Aorta (tissue), 5 donors: ENCODE measurements at places on chromosomes 5 and 9. TPM values are rescaled to one million over a fixed set of nuclear protein-coding genes. Genes with fewer than 3 reads are reported as not detected.

NIPAL4 gene
- 0.55 TPM for total RNA-seq

SELENOP gene
- total RNA-seq, result 219 TPM

PMPCA gene
- total RNA-seq, result 31.2 TPM

ANKRD55 gene
- total RNA-seq, result 0.32 TPM

GPR150 gene
- total RNA-seq, result 0.23 TPM

TEX48 gene
- not detected for total RNA-seq

IFT74 gene
- total RNA-seq, result 13.2 TPM

STPG3 gene
- total RNA-seq, result not detected

CDKN2B gene
- 4.5 TPM for total RNA-seq

GABRA1 gene
- total RNA-seq, result not detected

IL9 gene
- not detected for total RNA-seq

PRDM12 gene
- total RNA-seq, result not detected

NOXA1 gene
- total RNA-seq, result 8.5 TPM

OTP gene
- not detected for total RNA-seq

SPATA31D4 gene
- not detected for total RNA-seq

PCDHGA1 gene
- 0.91 TPM for total RNA-seq

ENTREP1 gene
- 2.8 TPM for total RNA-seq

DMGDH gene
- total RNA-seq, result 5.2 TPM

CCDC127 gene
- 6.7 TPM for total RNA-seq

DDX4 gene
- total RNA-seq, result not detected

ELOVL7 gene
- total RNA-seq, result 5.4 TPM

ADAMTS19 gene
- 0.30 TPM for total RNA-seq

CDH9 gene
- not detected for total RNA-seq

GHR gene
- 10.9 TPM for total RNA-seq

SPINK6 gene
- not detected for total RNA-seq

NR5A1 gene
- total RNA-seq, result not detected

PGM5 gene
- total RNA-seq, result 118 TPM

OLFM1 gene
- total RNA-seq, result 63.0 TPM

PCDH12 gene
- 10.3 TPM for total RNA-seq

ADGRD2 gene
- not detected for total RNA-seq

PCDHGA6 gene
- total RNA-seq, result 12.0 TPM

POU5F2 gene
- total RNA-seq, result 5.1 TPM

SLU7 gene
- 60.6 TPM for total RNA-seq

NOL8 gene
- 43.1 TPM for total RNA-seq

PRRX2 gene
- 68.8 TPM for total RNA-seq

QRFP gene
- total RNA-seq, result not detected

ENC1 gene
- total RNA-seq, result 10.6 TPM

PDE8B gene
- total RNA-seq, result 42.6 TPM

FBXL7 gene
- total RNA-seq, result 32.7 TPM

PRR7 gene
- 1.9 TPM for total RNA-seq

PHYHD1 gene
- 20.5 TPM for total RNA-seq

SH3RF2 gene
- total RNA-seq, result 3.1 TPM

MEF2C gene
- 137 TPM for total RNA-seq

ORM2 gene
- total RNA-seq, result not detected

TAF11L2 gene
- not detected for total RNA-seq

KIF4B gene
- total RNA-seq, result 0.06 TPM

HK3 gene
- 26.8 TPM for total RNA-seq
